ENCODE measurements at places on chromosomes 1 and 21. TPM values are rescaled to one million over a fixed set of nuclear protein-coding genes. Genes with fewer than 3 reads are reported as not detected.

Gene ACTL8
- polyA plus RNA-seq = not detected

Gene CELSR2
- polyA plus RNA-seq = 0.11 TPM

DNA sequence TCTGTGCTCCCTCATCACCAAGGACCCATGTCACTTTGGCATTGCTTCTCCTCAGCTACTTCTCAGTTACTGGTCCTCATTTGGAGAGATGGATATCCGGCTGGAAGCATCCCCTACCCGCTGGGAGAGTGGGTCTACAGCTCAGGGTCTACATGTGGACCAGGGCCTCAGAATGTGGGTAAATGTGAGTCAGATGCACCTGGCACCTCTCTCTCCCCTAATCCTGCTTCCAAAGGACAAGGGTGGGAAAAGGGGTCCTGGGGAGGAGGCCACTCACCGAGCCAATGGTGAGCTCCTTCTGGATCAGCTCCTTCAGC lies 908 bp downstream of the S100A6 start:
- peaks cover 34% of the 10 kb centered on the region for H3K4me1 ChIP-seq
- peak overlapping the region; percentile 93 for H3K4me3 ChIP-seq
- DNase-seq = no peak
- no peaks in the 10 kb centered on the region for H3K36me3 ChIP-seq
- H3K27ac ChIP-seq = peak overlapping the region; percentile 97
- no peaks in the 10 kb centered on the region for H3K27me3 ChIP-seq

- no peak overlapping the region for H3K4me3 ChIP-seq
- H3K27me3 ChIP-seq = no peaks in the 10 kb centered on the region
- no peak overlapping the region for H3K27ac ChIP-seq
- no peaks in the 10 kb centered on the region for H3K36me3 ChIP-seq
Measured at GRCh38 chr1:111484391-111485026, 10.7 kb downstream of the C1orf162 start.

All from GM23248 (cell line).